ENCODE measurements at places on chromosomes 16 and 17. TPM values are rescaled to one million over a fixed set of nuclear protein-coding genes. Genes with fewer than 3 reads are reported as not detected.

IQCK gene
- total RNA-seq: 31.5 TPM

KCNH4 gene
- total RNA-seq: not detected

- peak; percentile 33 for DNase-seq
Measured at GRCh38 chr17:39573447-39574298, 34.0 kb downstream of the NEUROD2 start.

- no peak for DNase-seq
Measured at GRCh38 chr16:86970279-86970678, 346.9 kb downstream of the C16orf95 start.

DNA sequence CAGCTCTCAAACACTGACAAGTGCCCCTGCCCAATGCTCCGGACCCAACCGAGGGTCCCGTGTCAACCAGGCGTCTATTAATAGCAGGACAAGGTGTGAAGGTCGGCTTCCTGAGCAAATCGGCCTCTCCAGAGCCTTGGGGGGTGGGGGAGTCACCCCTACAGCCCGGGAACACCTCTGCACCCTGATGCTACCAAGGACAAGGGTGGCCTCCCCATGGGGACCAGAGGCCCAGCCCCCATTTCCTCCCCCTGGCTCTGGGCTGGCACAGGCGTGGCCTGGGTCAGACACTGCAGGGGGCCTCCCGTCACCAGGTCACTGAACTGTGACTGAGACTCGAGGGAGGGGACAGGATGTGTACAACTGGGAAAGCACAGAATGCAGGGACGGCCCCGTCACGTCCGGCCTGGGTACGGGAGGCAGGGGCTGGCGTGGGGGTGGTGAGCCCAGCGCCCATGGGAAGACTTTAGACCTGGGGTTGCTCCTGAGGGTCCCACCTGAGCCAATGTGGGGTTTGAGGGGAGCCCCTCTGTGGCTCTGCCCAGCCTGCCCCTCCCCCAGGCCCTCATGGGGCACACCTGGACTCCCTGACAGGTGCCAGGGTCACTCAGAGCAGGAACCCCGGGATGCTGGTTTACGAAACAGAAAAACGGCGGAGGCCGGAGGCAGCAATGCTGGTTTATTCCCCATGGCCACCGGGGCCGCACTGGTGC lies 579 bp upstream of the CYBA start:
- no peak for DNase-seq

PRAC1 gene
- total RNA-seq: not detected

- no peak for DNase-seq
Measured at GRCh38 chr17:3982541-3983017, 18.3 kb upstream of the ATP2A3 start.

PIPOX gene
- total RNA-seq: 5.3 TPM

CMTM1 gene
- 9.0 TPM for total RNA-seq

GRCh38 chr16:725463-726187 lies 618 bp downstream of the CCDC78 start:
- DNase-seq: no peak

DNA sequence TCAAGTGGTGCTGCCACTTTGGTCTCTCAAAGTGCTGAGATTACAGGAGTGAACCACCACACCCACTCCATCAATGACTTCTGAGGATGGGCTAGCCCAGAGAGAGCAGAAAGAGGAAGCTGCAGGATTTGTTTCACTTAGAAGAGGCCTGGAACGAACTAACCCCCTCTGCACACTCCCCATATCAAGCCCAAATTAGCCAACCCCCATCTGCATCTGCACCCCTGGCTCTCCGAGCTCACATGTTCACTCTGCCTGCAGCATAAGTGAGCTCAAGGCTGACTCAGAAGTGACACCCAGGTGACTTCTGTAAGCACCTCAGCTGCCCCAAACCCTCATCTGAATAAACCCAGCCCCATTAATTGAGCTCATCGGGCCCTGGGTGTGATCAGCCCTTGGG lies 4.8 kb downstream of the SCNN1G start:
- DNase-seq: no peak

GRCh38 chr17:1933875-1934715 lies 91.0 kb downstream of the RTN4RL1 start:
- no peak for DNase-seq

GRCh38 chr17:73446617-73447016 lies 134.8 kb upstream of the CDC42EP4 start:
- no peak for DNase-seq

- no peak for DNase-seq
Measured at GRCh38 chr17:14360856-14361255, 60.0 kb downstream of the HS3ST3B1 start.

- no peak for DNase-seq
Measured at GRCh38 chr16:80591071-80591915, 50.5 kb downstream of the DYNLRB2 start.

GFAP gene
- total RNA-seq: not detected

GPRC5C gene
- total RNA-seq: 207 TPM

DNA sequence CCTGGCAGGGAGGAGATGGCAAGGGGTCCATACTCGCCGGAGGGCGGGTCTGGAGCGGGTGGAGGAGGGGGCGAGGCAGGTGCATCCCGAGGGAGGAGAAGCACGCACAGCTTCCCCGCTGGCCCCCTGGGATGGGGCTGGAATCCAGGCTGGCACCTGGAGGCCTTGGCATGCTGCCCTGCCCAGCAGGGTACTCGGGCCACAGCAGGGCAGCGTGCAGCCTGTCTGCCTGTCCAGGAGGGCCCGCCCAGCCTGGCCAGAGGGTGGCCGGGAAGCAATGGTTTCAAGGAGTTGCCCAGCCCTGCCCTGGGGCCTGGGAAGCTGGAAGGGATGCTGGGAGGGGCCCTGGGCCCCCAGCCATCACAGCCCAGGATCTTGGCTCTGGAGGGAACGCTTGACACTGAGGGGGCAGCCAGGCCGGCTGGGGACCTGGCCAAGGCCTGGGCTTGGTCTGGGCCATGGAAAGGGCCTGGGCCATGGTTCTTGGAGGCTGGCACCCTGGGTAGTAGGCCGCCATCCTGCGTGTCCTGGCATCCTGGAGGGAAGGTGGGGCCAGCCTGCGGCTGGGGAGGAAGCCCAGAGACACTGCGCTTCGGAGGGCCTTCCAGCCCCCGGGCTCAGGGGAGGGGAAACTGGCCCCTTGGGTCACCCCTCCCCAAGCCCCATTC lies 1.1 kb downstream of the GLIS2 start:
- no peak for DNase-seq

- DNase-seq: peak; percentile 82
Measured at GRCh38 chr16:31105677-31106213, 2.4 kb upstream of the BCKDK start.

GRAPL gene
- total RNA-seq: not detected

DNA sequence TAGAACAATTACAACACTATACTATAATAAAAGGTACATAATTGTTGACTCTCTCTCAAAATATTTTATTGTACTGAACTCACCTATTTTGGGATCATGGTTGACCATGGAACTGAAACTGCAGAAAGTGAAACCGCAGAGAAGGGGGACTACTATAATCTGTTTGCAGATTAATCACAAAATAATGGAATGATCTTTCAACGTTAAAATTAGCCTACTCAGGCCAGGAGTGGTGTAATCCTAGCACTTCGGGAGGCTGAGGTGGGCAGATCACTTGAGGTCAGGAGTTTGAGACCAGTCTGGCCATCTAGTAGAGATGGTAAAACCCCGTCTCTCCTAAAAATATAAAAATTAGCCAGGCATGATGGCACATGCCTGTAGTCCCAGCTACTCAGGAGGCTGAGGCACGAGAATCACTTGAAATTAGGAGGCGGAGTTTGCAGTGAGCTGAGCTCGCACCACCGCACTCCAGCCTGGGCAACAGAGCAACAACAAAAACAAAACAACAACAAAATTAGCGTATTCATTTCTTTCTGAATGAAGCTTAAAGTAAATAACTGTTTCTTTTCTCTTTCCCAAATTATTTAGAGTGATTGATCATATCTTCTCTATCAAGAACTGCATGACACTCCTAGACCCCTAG lies 45.6 kb downstream of the IKZF3 start:
- DNase-seq: no peak

- DNase-seq: no peak
Measured at GRCh38 chr17:82052638-82053059, 951 bp downstream of the GPS1 start.

GRCh38 chr17:17351901-17352781 lies 49.0 kb downstream of the NT5M start:
- DNase-seq: no peak

DNA sequence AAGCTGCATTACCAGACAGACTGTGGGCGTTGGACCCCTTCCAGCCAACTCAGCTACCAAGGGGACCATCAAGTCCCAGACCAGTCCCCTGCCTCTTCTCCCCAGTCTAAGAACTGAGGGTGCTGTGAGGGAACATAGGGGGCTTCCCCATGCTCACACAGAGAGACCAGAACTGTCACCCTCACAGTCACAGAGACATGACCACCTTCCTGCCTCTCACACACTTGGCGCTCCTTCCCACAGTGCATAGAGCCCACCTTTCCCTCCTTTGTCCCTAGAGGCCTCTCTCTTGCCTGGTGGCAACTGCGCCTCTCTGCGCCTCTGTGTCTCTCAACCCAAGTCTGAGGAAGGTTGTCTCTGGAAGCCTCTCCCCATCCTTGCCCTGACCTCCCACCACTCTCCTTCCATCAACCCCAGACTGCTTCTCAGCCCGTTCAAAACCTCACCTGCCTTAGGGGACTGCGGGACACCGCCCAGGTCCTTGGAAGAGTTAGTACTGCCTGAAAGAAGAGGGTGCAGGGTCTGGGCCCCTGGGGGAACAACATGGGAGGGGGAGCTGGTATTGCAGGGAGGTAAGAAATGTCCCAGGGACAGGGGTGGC lies 6.1 kb upstream of the LHX1 start:
- DNase-seq: no peak

KRTAP4-1 gene
- total RNA-seq: not detected

MYH3 gene
- 5.6 TPM for total RNA-seq

DNA sequence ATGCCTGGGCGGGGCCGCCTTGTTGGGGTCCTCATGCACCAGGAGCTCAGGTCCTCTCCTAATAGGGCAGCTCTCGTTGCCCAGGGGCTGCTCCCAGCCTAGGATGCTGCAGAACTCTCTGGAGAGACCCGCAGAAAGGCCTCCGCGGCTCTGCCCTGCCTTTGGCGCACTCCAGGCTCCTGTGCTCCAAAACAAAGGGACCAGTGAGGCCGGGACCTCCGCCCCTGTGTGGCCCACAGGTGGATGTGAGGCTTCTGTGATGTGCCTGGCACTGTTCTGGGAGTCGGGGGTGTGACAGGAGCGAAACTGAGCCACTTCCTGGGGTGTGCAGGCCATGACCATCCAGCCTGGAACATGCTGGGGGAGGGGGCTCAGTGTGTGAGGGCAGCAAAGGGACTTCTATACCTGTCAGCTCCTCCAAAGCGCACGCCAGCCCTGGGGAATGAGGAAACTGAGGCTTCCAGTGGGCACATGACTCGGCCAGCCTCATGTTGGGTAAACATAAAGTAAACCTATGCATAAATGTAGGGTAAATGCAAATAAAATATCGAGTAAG lies 153.2 kb downstream of the IRF8 start:
- no peak for DNase-seq

GRCh38 chr16:52298769-52299168 lies 248.2 kb downstream of the TOX3 start:
- DNase-seq: no peak

DNA sequence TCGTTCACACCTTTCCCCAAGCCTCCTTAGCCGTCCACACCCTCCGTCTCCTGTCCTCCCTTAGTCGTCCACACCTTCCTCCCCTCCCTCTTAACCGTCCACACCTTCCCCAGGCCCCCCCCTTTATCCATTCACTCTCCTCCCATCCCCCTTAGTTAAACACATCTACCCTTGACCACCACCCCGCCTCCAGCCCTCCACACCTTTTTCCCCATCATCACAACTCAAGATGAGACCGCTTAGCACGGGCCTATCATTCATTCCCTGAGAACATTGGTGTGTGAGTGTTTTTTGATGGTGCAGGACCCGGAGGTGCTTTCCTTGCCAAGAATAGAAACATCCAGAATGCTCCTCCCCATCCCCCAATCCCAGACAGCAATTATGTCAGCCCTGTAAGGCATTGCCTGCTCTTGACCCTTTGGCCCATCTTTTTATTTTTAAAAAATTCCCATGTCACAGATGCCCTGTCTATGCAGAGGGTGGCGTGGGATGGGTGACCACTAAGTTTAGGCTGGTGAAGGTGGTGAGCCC lies 1.4 kb downstream of the TENT4B start:
- no peak for DNase-seq

- DNase-seq: peak; percentile 29
Measured at GRCh38 chr16:27920391-27920891, 143.1 kb downstream of the GSG1L start.

TOP2A gene
- total RNA-seq: 111 TPM

GRCh38 chr16:69056421-69056820 lies 49.0 kb upstream of the HAS3 start:
- DNase-seq: no peak

GRCh38 chr17:30372755-30373154 lies 6.0 kb upstream of the CPD start:
- DNase-seq: no peak

TP53TG3C gene
- total RNA-seq: not detected

- no peak for DNase-seq
Measured at GRCh38 chr16:55055262-55055661, 124.6 kb downstream of the IRX5 start.

- DNase-seq: no peak
Measured at GRCh38 chr17:50481648-50482047, 3.0 kb downstream of the RSAD1 start.

DNA sequence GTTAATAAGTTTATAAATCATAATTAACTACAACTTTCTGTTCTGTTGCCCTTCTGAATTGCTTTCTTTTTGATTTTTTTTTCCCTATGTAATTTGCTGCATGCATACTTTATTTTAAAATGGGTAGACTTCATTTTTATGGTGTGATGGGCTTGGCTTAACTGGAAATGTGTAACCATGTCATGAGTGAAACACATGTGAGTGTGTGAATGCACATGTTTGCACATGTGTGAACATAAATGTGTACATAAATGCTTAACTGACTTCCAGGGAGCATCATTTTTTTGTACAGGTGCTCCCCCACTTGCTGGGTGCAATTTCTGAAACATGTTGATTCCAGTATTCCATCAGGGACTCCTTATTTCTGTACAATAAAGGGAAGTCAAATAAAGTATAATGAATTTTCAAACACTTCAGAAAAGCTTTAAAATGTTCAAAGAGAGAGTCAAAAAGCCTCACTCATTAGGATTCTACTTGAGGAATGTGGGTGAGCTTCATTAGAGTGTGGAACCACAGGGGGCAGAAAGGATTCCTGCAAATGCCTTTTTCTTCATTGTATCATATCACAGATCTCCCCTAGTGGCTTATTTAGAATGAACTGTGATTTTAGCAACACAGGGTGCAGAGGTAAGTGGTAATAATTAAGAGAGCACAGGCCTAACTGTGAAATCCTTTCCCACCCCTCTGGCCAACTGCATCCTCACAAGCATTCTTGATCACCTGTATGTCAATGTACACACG lies 31.7 kb upstream of the CDH11 start:
- no peak for DNase-seq

SLC13A2 gene
- 0.29 TPM for total RNA-seq

DNA sequence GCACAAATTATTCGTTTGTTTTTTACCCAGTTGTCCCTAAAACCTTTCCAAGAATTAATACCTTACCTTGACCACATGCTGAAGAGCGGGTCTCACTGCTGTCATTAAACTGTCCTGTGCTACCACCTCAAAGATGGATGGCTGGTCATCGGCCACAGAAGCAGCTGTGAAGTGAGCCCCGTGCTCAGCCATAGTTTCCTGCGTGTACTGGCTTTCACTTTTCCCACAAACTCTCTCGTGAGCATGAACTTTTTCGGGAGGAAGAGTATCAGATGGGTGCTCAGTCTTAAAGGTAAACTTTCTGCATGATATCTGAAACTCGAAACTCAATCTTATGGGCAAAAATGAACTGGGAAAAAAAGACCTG lies 558 bp downstream of the PEX12 start:
- DNase-seq: no peak

All from progenitor cell of endocrine pancreas (in vitro differentiated cells).